RKO (cell line): ENCODE measurements at places on chromosomes 4 and X.
A peak's percentile ranks its signal among the peaks of the same experiment; 100 is the strongest.

- DNase-seq, result no peak
These were observed 216.6 kb downstream of the KDR start for GRCh38 chr4:54908763-54909162.

DNA sequence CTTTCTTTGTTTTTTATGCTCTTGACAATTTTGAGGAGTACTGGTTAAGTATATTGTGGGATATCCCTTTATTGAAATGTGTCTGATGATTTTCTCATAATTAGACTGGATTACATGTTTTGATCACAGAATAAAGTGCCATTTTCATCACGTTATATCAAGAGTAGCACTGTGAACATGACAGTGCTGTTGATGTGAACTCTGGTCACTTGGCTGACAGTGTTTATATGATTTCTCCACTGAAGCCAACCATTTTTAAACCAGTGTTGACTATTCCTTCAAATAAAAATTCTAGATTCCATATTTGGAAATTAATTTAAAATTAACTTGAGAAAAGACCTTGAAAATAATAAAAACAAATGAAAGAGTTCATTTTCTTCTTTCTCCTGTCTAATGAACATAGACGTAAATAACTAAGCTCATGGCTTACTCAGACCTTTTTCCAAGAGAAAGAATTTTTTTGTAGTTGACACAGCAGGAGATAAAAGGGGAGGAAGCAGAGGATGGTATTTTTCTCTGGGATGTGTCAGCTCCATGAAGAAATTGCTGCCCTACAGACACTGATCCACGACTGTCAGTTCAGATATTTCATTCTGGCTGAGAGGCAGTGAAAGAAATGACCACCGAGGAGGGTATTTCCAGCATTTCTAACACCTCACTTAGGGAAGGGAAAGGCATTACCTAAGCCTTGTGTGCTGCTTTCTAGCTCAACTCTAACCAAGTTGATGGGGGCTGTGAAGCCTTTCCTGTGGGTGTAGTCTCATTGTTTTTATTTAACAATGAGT lies 150.9 kb upstream of the ANK2 start:
- no peak for DNase-seq

GRCh38 chrX:1380672-1381233 lies 11.2 kb downstream of the SLC25A6 start:
- DNase-seq, result no peak

- no peak for DNase-seq
These were observed 123.7 kb upstream of the TLR3 start for GRCh38 chr4:185945252-185945651.

DNA sequence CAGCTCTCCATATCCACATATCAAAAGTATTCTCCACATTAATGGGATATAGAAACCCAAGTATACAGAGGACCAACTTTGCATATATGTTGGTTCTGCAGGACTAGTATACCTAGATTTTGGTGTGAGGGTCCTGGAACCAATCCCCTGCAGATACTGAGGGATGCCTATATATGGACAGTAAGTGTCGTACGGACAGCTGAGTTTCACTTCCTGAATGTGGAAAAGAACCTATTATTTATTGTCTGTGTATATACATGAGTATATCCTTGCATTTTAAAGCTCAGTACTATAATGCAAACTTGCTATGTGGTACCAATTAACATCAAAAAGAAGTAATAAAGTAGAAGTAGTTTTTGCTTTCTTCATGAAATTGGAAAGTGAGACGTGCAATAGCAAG lies 101.9 kb downstream of the FBXW7 start:
- DNase-seq, result no peak

- DNase-seq, result peak; percentile 89
These were observed 230.3 kb upstream of the PGRMC2 start for GRCh38 chr4:128517739-128518510.

GRCh38 chr4:182238355-182238931 lies 4.8 kb upstream of the TENM3 start:
- no peak for DNase-seq

- no peak for DNase-seq
These were observed 37.0 kb upstream of the HERC5 start for GRCh38 chr4:88419874-88420273.

- DNase-seq, result no peak
These were observed 157.8 kb upstream of the AADAT start for GRCh38 chr4:170247596-170247995.

- peak; percentile 87 for DNase-seq
These were observed 828 bp downstream of the MCUB start for GRCh38 chr4:109560687-109561461.

- no peak for DNase-seq
These were observed 81.5 kb downstream of the SLIT2 start for GRCh38 chr4:20333141-20333715.

- DNase-seq, result no peak
These were observed 24.6 kb downstream of the NYX start for GRCh38 chrX:41471786-41472185.

DNA sequence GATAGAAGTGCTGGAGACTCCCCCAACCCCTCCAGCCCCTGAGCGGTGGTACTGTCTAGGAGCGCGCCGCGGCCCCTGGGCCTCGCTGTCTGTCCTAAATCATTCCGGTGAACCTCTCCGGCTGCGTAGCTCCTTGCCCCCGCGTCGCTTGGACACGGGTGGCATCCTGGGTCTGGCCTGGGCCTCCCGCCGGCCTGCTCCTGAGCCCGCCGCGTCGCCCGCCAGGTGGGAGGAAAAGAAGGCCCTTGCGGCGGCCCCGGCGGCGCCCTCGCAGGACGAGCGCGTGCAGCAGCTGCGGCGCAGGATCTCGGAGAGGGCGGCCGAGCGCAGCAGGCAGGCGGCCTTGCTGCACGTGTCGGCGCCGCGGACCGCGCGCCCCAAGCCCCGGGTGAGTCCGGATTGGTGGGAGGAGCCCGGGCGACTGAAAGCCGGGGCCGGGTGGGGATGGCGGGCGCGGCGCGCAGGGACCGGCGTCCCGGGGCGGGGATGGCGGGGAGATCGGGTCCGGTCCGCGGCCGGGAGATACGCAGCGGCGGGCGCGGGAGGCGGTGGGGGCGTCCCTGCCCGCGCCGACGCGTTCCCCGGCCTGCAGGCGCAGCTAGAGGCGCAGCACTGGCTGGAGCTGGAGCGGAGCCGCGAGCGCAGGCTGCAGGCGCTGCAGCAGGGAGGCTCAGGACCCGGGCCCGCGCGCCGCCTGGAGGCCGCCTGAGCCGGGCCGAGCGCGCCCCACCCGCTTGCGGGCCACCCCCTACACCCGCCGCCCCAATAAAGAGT lies 6.5 kb upstream of the RNF4 start:
- DNase-seq, result peak; percentile 80

- no peak for DNase-seq
These were observed 120.3 kb upstream of the PRKG2 start for GRCh38 chr4:81335122-81335912.

- DNase-seq, result no peak
These were observed 41.1 kb downstream of the PPP3CA start for GRCh38 chr4:101306225-101306624.

DNA sequence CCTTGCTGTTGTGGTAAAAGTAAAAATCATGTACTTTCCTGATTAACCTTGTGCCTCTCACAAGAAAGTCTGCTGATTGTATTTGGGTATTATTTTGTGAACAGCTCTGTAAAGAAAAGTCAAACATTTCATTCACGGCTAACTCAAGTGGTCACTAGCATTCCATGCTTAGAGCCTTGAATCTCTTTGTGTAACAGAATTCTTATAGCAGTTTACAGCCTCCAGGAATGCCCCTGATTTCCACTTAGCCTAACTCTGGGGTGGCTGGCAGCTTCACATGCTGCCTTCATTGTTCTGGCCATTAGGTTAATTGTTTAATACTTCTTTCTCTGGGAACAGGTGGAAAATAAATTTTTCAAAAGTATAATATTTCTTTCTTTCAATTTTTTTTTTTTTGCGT lies 226.7 kb downstream of the RBMX2 start:
- no peak for DNase-seq

DNA sequence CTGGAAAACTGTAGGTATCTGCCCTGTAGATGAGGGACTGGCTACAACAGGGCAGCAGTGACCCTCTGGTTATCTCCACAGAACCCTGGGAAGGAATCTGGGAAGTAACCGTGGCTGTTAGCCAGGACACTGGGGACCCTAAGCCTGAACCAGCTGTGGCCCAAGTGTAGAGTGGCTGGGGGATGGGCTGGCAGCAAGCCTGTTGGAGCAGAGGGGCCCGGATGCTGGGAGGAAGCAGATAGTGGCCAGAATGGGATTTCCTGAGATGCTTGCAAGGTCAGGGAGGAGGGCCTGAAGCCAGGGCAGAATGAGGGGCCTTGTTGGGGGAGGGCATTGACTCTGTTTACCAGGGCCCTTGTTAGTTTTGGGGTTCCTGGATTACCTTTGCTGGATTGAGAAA lies 161.0 kb upstream of the EOLA2 start:
- DNase-seq, result no peak

DNA sequence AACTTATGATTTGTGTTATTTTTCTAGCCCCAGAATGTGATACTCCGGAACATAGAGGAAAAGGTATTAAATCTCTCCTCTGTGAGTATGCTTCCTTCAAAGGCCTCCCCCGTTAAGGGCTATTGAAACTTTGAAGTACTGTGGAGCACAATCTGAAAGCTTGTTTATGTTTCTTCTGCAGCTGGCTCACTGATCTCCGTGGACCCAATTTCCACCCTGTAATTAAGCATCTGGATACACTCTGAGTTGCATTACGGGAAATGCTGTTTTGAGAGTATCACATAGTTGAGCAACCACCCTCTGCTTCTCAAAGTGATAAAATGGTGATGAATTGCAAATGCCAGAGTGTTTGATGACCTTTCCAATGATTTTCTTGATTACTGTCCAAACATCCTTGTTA lies 296.8 kb upstream of the PABPC5 start:
- no peak for DNase-seq
